ENCODE measurements at places on chromosomes 13 and 19.
A peak's percentile ranks its signal among the peaks of the same experiment; 100 is the strongest.

DNA sequence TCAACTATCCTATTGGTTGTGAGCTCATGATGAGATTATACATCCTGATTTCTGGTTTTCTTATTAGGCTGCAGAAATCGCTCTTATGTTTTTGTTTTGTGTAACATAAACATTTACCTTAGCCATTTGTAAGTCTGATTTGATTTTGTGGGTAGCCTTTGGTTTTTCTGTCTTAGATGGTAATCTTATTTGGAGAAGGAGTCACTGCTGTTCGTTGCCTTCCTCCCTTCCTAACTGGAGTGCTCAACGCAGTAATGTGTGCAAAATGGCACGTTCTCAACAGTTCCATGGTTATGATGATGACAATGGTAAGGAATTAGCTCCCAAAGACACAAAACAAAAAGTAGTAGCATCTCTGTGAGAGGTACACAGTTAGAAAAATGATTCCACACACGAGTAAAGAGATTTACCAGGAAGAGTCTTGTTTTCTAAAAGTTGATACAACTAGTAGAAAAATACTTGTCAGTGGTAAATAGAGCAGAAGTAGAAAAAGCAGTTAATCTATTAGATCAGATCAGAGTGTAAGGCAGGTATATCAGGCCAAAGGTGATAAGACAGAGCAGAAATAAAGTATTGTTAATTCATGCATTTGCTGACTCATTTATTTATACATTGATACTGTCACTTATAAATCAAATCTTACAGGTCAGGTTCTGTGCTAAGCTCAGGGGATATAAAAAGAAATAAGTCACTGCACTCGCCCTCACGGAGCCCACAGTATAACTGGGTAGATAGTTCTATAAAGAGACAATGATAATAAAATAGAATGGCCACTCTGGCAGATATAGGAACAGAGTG lies 270.0 kb downstream of the NALCN start:
- no peak for ATAC-seq

- ATAC-seq, result peak; percentile 19
Observed at GRCh38 chr19:2841855-2842574, 740 bp downstream of the ZNF555 start.

DNA sequence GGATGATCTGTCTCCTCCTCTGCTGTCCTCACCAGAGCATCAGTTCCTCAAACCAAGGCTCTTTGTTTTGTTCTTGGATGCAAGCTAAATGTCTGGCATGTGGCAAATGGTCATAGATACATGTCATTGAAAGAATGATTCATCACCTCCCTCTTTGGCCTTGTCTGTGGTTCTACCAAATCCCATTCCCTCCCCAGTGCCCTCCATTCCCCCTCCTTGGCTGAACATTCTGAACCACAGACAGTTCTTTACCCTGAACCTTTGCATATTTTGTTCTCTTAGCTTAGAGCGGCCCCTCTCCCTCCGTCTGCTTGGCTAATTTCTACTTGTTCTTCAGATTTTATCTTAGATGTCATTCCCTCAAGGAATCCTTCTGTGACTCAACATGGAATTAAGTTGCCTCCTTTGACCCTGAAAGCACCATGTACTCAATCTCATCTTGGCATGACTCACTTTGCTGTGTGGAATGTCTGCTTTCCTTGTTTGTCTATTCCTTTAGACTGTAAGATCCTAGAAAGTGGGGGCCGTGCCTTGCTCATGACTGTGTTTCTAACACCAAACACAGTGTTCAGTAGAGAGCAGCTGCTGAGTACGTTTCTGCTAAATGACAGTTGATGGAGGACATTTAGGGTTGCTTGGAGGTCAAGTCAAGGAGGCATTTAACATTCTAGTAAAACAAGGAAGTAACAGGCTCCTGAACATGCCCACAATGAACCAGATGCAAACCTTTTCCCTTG lies 8.1 kb downstream of the ALOX5AP start:
- peak; percentile 56 for ATAC-seq

DNA sequence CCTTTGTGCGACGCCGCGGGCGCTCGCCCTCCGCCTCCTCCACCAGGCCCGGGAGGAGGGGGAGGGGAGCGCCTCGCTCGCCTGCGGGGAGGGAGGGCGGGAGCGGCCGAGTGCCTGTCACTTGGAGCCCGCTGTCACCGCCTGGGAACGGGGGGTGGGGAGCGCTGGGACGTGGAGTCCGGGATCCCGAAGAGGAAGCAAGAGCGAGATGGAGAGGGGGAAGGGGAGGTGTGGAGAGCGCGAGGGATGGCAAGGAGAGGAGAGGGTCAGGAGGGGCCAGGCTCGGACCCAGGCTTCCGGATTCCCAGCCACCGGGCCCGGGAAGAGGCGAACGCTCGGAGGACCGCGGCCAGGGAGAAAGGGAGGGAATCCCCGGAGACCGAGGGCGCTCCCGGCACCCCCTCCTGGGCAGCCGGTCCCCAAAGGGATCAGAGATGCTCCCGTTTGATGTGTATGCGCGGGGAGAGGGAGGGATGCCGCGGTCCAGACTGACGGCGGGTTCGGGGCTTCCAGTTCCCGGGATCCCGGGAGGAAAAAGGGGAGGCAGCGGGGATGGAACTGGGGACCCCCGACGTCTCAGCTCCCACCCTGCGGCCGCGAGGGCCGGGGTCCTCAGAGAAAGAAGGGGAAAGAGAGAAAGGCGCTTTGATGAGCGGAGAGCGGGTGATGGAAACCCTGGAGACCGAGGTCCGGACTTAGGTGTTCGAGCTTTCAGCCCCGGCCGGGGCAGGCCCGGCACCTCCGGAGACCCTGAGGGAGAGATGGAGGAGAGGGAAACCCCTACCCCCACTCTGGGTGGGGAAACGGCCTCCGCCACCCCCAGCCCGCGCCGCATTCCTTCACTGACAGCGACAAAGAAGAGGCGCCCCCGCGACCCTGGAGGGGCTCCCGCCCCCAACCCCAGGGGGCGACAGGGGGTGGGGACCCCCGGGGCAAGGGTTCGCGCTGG lies 4.7 kb upstream of the DPF1 start:
- ATAC-seq, result no peak

DNA sequence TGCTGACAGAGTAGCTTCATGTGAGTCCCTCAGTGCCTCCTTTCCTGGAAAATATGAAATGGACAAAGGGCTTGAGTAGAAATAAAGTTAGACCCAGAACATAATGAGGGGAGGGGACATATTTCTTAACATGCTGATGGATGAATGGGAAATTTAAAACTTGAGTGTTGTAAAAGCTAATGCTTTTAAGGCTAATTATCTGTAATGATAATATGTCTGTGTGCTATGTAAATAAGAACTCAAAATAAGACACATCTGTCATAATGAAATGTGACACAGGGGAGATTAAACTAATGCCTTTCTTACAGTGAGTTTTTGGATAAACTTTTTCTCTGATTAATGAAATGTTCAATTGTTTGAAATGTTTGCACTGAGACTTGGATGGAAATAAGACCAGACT lies 65.8 kb upstream of the RFXAP start:
- ATAC-seq, result no peak

DNA sequence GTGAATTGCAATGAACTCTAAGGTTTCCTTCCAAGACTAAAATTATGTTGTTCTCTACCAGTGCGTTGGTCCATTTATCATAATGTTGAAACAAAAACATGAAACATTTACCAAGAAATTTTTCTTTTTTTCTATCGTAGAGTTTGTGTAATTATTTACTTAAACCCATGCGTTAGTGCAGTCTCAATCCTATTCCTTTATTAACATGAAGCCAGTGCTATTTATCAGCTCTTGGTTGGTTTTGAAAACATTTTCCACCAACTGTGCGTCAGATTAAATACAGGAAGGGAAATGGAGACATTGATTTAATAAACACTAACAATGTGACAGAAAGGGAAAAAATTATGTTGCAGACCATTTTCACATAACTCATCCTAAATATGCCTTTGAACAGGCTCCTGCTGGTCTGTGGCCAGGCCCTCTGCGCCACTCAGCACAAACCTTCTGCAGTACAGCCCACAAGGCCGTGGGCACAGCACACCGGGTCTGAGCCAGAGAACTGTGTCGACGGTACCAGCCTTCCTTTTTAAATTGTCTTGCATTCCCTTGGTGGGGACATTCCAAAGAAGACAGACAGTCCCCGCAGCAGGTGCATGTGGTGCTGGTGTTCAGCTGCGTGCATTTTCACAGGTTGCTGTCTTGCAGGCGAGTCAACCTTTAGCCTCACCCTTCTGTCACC lies 135.8 kb downstream of the SHISA2 start:
- ATAC-seq, result no peak

GRCh38 chr13:66219506-66219905 lies 1010.6 kb downstream of the PCDH9 start:
- ATAC-seq, result no peak

DNA sequence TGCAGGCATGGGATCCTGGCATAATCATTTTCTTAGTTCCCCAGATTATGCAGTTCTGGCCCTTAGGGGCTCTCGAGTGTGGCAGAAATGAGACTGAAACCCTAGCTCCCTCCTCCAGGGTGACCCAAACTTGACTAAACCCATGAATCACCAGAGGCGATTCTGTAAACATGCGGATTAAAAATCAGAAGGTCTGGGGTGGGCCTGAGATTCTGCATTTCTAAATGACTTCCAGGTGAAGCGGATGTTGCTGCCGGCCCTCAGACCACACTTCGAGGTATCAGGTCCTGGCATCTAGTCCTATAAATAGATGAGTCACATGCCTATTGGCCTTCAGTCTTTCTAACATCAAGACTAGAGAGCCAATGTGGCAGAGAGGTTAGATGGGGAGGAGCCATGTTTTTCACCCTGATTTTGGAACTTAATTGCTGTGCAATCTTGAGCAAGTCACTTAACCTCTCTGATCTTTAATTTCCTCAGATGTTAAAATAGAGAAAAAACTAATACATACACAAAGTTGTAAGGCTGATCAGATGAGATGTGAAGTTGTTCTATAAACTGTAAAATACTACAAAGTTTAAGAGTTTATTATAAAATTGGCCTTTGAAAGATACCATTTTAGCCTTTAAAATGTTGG lies 431.2 kb downstream of the FOXO1 start:
- ATAC-seq, result no peak

DNA sequence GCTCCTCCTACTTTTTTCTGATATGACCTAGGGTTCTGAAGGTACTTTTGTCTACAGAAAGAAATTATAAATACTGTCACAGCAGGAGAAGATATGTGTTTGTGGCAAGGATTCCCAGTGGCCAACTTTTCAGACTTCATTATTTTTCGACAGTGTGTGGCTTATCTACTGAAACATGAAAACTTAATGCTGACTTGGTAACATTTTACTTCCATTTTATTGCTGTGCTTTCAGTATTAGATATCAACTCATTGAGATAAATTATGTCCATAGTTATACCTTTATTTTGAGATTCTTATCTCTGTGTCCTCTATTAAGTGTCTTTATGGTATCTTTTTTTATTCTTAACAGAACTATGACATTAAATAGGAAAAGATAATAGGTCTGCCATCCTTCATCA lies 700.0 kb downstream of the PCDH9 start:
- no peak for ATAC-seq

DNA sequence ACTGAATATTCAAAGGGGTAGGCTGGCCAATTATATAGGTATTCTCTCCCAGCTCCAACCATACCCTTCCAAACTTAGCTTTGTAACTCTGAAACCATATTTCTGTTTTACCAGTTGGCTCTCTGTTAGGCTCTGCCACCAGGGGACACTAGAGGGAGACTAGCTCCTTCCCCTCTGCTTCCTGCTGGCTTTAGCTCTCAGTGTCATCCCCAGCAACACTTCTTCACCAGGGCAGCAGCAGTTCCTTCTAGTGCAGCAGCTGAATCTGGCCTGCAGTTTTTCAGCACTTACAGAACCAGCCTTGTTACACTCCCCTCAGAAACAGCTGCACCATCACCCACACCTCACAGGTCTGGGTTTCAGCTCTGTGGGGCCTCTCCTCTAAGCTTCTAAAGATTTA lies 51.0 kb upstream of the DOCK9 start:
- ATAC-seq, result peak; percentile 62

DNA sequence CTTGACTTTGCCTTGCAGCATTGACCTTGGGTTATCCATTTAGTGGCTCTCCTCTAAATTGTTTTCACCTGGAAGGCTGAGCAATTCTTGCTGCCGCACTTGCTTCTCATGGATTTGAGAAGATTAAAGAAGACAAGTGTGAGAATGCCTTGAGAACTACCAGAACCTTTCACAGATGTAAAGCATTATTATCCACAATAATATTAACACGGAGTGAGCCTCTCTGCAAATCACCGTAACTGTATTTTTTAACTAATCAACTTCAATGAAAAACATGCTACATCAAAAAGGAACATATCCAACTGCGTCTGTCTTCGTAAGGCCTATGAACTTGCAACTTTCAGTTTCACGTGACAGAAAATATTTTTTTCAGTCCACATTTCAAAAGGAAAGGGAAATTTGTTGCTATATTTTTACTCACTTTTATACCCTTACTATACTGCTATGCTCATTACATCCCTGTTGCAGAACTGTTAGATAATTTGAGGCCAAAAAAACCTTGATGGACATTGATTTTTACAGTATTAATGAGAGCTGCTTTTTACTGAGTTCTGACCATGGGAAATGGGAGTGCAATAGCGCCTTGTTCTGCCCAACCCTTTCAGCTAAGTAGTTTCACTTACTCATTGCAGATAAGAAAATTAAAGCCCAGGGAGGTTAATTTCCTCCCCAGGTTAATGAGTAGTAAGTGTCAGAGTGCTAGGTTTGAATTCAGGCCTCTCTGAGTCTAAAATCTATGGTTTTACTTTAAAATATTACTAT lies 93.8 kb upstream of the RAP2A start:
- no peak for ATAC-seq

GRCh38 chr13:25871389-25872125 lies 180.3 kb downstream of the SHISA2 start:
- no peak for ATAC-seq

DNA sequence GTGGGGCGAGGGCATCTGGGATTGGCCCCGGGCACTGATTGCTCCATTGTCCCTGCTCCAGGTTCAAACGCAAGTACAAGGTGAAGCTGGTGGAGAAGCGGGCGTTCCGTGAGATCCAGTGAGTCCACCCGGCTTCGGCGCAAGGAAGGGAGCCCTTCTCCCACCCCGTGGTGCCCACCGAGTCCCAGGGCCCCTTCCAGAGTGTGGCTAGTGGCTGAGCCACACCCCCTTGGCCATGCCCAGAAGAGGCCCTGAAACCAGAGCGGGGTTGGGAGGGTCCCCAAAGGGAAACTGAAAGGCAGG lies 11.2 kb downstream of the NOP53 start:
- no peak for ATAC-seq

DNA sequence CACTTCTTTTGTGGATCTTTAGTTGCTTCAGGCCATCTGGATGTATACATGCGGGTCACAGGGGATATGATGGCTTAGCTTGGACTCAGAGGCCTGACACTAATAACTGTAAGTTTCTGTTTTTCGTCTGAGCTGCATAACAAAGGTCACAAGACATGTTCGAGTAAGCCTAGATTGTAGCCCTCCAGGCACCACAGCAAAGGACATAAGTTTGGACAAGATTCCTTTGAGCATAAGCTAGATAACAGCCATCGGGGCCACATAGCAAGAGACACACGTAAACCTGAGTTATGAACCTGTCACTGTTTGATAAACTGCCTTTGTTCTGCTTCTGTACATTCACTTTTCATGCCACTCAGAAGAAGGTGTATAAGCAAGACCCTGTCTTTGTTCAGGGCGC lies 14.6 kb downstream of the IGFL3 start:
- no peak for ATAC-seq
